G401 (cell line): ENCODE measurements at places on chromosomes 13 and 19. TPM values are rescaled to one million over a fixed set of nuclear protein-coding genes. Genes with fewer than 3 reads are reported as not detected.

Gene RPL18
- total RNA-seq = 3,072 and 3,826 TPM in 2 replicates

Gene TDRD3
- total RNA-seq = 3.5 and 8.5 TPM in 2 replicates

Gene NOTCH3
- total RNA-seq = 13.5 and 16.4 TPM in 2 replicates

Gene ZNF284
- 0.25 TPM in 1 of 2 replicates, not detected in the other for total RNA-seq
